ENCODE measurements at places on chromosomes 12 and 14.

DNA sequence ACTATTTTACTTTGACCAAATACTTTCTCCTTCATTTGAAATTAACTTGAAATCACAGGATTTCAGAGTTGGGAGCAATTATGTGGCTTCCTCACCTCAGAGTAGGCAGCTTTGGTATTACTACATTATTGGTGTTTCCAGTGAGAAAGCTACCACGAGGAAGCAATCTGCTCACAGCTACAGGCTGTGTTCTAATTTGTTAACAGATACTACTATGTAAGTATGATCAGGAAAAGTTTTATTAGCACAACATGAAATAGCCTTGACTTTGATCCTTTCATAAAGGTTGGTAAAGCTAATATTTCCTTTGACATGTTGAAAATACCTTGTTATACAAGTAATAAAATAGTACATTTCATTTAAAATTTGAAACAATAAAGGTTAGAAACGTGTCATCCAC lies 30.6 kb downstream of the TAOK3 start:
- no peak for DNase-seq

GRCh38 chr12:106867651-106868050 lies 88.1 kb upstream of the TMEM263 start:
- DNase-seq, result no peak

GRCh38 chr14:42378274-42378673 lies 771.6 kb downstream of the LRFN5 start:
- no peak for DNase-seq

DNA sequence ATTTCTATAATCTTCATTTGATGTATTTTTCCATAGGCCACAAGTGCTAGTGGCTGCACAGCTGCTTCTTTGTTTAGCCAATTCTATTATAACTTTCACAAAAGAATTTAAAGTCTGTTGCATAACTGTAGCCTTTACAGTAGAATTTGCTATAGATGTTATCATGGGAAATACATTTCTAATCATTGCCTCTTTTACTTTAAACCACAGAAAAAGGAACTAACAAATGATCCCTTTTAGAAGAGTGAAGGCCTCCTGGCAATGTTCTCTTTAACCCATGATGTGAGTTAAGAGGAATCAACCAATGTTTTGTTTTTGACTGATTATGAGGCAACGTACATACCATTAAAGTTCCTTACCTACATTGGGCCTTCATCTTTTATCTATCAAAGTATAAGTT lies 68.8 kb downstream of the RPL10L start:
- no peak for DNase-seq

GRCh38 chr14:105323663-105324062 lies 9.1 kb downstream of the PACS2 start:
- DNase-seq, result no peak

DNA sequence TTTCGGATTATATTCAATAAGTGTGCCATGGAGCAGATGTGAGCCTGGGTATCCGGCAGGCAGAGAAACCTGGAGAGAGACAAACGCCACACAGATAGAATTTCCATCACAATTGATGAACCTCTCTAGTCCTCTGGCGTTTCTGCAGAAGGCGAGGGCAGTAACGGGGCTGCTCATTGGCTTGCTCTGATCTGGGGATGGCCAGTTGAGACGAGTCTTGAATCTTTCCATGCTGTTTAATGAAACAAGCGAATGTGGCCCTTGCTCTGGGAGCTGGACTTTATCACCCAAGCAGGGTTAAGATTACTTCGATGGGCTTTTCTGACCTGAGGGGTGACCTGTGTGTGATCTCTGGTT lies 42.4 kb upstream of the CLMN start:
- no peak for DNase-seq

DNA sequence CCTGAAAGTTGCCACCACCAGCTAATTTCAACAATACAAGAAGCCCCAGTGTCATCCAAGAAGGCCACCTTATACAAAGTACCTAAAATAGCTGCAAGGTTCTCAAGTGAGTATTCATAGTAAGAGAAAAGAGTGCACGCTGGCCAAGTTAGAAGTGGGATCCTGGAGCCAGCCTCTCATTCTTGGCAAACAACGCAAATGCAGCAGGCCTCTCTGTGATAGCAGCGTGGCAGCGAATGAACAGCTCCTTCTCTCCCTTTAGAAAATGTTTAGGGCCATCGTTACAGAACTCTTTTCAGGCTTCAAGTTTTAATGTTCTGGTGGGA lies 78.0 kb upstream of the IFNG-AS1 start:
- no peak for DNase-seq

DNA sequence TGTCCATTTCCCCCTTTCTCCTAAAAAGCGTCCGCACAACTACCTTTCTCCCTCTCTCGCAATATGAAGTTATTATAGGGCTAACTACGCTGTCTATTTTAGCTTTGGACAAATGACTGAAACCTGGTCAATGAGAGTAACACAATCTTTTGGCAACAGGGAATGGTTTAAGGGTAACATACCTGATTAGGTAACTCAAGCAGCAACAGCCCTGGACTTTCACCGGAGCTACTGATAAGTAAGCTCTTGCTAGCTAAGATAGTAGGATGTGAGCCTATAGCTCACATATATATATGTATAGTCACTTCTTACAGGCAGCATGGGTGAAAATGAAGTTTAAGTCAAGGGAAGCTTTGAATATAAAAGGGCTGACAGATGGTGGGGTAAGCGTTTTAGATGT lies 313.0 kb downstream of the CEP128 start:
- DNase-seq, result no peak

- DNase-seq, result no peak
Measured at GRCh38 chr14:31881531-31882310, 195.4 kb upstream of the ARHGAP5 start.

DNA sequence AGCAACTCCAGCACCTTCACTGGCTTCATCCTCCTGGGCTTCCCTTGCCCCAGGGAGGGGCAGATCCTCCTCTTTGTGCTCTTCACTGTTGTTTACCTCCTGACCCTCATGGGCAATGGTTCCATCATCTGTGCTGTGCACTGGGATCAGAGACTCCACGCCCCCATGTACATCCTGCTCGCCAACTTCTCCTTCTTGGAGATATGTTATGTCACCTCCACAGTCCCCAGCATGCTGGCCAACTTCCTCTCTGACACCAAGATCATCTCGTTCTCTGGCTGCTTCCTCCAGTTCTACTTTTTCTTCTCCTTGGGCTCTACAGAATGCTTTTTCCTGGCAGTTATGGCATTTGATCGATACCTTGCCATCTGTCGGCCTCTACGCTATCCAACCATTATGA lies 6.8 kb downstream of the OR11G2 start:
- no peak for DNase-seq

- no peak for DNase-seq
Measured at GRCh38 chr14:25103271-25103670, 53.3 kb upstream of the STXBP6 start.

- no peak for DNase-seq
Measured at GRCh38 chr14:43019826-43020225, 1413.2 kb downstream of the LRFN5 start.

DNA sequence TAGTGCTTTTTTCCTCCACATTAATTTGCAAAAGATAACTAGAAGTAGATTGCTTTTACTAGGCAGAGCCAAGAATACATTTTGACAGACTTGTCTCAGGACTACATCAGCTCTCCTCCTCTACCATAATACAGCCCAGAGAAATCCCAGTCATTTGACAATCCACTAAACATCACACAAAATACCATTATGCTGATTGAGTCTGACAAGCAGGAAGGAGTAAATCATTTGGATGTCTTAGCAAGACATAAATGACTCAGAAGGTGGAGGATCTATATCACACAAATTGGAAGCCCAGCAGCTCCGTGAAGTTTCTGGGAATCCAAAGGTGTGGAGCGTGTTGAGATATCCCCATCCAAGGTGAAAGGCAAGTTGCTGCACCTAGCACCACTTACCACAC lies 75.4 kb upstream of the FKBP4 start:
- DNase-seq, result no peak

DNA sequence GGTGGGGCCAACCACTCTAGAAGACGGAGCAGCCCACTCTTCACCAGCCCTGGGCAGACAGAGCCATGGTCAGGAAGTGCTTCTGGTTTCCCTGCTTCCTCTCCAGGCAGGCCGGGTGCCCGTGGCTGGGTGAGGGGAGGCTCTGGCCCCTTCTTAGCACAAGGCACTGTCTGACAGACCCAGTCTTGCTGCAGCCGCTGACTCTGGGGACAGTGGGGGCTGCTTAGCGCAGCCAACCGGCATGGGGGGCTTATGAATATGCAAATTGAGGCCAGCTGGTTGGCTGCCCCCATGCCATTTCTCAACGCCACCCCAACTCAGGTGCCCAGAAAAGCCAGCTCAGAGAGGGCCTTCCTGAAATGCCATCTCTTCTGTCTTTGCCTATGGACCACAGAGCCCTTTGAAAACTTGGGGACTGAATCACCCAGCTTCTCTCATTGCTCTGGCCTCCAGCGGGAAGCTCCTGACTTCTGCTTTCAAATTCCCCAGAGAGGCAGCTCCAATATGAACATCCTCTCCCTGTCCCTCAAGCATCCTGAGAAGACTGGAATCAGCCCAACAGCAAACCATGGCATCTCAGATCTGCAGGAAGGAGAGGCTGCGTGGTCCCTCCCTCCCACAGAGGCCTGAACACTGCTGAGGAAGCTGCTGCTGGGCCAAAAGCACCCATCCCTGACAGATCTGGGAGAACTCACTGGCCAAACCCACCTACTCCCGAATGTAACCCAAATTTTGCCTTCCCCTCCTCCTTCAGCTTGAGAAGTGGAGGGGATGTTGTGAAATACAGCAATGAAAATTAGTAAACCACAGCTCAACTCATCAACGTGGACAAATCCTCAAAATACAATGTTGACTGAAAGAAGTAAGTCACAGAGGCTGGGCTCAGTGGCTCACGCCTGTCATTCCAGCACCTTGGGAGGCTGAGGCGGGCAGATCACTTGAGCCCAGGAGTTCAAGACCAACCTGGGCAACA lies at the start of gene PROX2:
Gene PROX2, minus strand, starts transcription at position 205 of the 973 bp plus-strand sequence. CDS start 12,311 bp downstream, outside the sequence.
- no peak for DNase-seq

- DNase-seq, result no peak
Measured at GRCh38 chr14:65476942-65477318, 64.4 kb downstream of the FUT8 start.

DNA sequence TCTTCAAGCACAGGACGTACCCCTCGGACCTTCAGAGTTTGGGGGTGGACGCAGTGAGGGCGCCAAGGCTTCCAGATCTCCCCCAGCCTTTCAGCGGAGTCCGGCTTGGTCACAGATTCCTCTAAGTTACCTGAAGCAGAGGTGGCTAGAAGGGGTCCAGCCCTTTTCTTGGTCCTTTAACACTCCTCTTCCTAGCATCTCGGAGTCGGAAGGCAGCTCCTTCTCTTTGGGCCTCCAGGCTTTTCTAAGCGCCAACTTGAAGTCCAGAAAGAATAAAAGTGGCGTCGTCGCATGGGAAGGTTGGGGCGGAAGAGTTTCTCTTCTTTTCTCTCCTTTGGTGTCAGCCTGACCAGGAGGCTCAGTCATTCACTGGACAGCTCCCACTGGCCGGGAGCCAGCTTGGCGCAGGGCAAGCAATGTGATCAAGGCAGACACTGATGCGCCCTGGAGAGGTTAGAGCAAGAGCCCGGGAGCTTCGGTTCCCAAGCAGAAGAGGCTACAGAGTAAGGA lies 9.6 kb downstream of the OR6S1 start:
- no peak for DNase-seq

GRCh38 chr12:82970614-82971013 lies 283.9 kb downstream of the TMTC2 start:
- no peak for DNase-seq

- no peak for DNase-seq
Measured at GRCh38 chr12:17159506-17160300, 553.7 kb upstream of the LMO3 start.

GRCh38 chr12:93453633-93454032 lies 11.9 kb upstream of the UBE2N start:
- no peak for DNase-seq

- DNase-seq, result no peak
Measured at GRCh38 chr12:10753059-10753458, 29.9 kb upstream of the YBX3 start.

- DNase-seq, result no peak
Measured at GRCh38 chr14:35403114-35403602, 1.4 kb downstream of the NFKBIA start.

- DNase-seq, result no peak
Measured at GRCh38 chr14:51228391-51228790, 11.7 kb upstream of the TMX1 start.

- no peak for DNase-seq
Measured at GRCh38 chr12:99099786-99100185, 454.7 kb downstream of the APAF1 start.

Data from NCI-H1436 treated with DMSO at 0.1 percent for 48 hours (cell line).